ENCODE measurements at places on chromosomes 12 and 14.

DNA sequence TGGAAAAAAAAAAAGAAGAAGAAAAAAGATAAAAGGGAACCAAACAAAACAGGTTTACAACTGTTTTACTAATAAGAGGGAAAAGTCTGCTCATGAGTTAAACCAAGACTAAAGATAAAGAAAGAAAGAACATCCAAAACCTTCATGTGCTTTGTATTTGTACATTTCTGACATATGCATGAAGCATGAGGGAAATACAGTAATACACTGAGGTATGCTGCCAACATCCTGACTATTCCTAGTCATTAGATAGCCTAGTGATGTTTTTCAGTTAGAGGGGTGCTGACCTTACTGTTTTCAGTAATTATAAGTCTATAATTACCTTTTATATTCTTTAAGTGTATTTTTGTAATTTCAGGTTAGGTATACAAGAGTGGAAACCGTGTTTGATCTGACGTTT, 793.3 kb downstream of the DIO2 start:
- DNase-seq = no peak

GRCh38 chr14:80901260-80901659, 40.3 kb downstream of the CEP128 start:
- DNase-seq = no peak

DNA sequence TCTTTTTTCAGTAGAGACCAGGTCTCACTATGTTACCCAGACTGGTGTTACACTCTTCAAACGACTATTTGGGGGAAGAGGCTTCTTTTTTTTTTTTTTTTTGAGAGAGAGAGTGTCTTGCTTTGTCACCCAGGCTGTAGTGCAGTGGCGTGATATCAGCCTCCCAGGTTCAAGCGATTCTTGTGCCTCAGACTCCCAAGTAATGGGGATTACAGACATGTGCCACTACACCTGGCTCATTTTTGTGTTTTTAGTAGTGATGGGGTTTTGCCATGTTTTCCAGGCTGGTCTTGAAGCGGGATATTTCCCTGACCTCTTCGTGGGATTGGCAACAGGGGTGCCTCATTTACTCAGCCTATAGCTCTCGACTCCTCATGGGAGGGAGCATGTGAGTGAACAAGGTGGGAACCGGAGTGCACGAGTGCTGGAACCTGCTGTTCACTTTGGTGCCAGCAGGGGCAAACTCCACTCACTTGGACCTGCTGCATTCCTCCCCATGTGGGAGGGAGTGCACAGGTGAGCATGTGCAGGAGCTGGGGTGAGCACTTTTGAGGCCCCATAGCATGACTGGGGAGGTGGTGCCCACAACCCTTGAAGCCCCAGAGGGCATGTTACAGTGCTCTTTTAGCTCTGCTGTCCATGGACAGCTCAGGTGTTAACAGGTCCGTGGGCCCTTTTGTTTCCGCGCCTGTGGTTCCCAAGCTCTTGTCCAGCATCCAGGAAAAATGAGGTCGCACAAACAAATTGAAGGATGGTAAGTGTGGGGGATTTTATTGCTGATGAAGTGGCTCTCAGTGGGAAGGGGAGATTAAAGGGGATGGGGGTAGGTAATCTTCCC, 79.1 kb upstream of the HECTD1 start:
- DNase-seq = no peak

DNA sequence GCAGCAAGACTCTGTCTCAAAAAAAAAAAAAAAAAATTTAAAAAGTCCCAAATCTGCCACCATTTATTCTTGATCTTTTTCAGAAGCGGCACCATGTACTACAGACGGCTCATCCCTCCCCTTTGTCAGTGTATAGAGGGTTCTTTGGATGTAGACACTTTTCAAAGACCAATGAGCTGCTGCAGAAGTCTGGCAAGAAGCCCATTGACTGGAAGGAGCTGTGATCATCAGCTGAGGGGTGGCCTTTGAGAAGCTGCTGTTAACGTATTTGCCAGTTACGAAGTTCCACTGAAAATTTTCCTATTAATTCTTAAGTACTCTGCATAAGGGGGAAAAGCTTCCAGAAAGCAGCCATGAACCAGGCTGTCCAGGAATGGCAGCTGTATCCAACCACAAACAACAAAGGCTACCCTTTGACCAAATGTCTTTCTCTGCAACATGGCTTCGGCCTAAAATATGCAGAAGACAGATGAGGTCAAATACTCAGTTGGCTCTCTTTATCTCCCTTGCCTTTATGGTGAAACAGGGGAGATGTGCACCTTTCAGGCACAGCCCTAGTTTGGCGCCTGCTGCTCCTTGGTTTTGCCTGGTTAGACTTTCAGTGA, 6.5 kb upstream of the ACACB start:
- no peak for DNase-seq

GRCh38 chr12:75938189-75938588, 93.4 kb downstream of the PHLDA1 start:
- no peak for DNase-seq

GRCh38 chr14:75343911-75344310, 65.3 kb downstream of the FOS start:
- no peak for DNase-seq

GRCh38 chr14:92607702-92608429, 94.3 kb downstream of the RIN3 start:
- no peak for DNase-seq

GRCh38 chr14:89701211-89702043, 253.1 kb downstream of the EFCAB11 start:
- DNase-seq = peak; percentile 79

DNA sequence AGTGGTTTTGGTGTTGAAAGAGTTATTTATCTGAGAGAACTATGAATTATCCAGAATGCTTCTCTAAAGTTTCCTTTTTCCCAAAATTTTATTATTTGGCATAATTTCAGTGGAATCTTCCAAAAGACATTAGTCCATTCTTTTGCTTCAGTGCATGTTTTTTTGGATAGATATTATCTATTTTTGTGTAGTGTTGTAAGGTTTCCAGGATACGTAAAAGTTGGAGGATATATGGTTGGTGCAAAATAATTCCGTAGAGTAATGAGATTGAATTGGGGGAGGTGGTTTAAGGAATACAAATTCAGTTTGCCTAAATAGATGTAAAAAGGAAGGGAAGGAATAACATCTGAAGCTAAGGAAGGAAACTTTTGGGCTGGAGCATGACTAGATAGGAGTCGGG, 186.6 kb downstream of the RGS6 start:
- DNase-seq = no peak

- no peak for DNase-seq
Measured at GRCh38 chr12:76688631-76689030, 75.3 kb upstream of the ZDHHC17 start.

DNA sequence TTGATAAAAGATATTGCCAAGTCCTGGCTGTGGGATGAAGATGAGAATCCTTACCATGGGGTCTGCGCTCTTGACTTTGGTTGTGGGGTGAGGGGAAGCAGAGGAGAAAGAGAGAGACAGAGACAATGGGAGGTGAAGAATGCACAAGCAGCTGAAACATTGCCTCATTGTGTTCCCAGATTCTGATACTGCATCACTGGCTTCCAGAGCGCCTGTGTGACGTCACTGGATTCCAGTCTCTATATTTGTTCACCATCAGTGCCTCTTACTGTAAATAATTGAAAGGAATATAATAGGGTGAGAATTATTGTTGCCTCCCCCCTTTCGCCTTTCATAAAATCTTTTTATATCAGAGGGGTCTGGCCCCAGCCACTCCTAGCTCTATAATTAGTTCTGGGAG, 188.9 kb upstream of the NTF3 start:
- DNase-seq = no peak

DNA sequence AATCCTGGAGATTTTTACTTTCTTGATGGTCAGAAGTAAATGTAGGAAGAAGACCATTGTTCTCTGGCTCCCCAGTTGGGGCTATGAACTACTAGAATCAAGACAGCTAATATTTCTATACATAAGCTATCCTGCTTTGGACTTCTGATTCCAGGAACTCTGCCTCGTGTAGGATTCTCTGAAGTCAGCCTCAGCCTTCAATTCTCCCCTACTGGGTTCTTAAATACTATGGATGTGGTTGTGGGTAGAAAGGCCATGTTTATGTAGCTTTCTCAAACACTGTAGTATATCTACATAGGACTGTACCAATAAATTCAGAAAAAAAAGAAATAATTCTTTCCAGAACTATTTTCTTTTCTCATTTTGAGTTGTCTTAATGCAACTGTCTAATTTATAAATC, 302.5 kb downstream of the ITPR2 start:
- no peak for DNase-seq

DNA sequence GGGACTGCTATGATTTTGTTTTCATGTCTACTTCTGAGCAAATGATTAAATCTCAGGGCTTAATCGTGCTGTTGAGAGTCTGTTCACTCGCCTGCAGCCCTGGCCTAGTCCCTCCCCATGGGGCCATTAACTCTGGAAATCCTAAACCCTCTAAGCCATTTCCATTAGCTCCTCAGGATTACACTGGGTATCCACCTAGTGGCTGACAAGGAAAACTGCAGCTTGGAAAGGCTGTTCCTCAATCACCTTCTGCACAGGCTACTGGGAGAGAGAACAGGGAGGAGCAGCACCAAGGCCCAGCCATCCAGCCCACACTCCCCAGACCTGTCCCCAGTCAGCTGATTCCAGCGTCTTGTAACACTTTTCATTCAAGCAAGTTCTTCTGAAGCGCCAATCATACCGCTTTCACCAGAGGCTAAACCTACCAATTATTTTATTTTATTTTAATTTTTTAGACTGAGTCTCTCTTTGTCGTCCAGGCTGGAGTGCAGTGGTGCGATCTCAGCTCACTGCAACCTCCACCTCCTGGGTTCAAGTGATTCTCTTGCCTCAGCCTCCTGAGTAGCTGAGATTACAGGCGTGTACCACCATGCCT, 48.7 kb downstream of the NEUROD4 start:
- no peak for DNase-seq

DNA sequence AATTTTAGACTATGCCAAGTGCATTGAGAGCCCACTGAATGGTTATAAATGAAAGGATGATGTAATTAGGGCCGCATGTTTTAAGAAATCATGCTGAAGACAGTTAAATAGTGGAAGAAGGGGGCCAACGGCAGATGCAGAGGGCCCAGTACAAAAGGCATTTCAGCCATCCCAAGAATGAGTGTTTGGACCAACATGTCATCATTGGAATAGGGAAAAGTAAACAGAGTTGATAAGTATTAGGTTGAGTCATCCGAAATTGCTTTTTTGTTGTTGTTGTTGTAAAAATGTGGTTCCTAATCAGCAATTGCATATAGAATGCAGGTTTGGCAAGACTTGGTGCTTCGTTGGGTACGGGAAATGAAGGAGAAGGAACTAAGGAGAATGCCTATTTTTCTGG, 29.5 kb downstream of the BMP4 start:
- DNase-seq = no peak

DNA sequence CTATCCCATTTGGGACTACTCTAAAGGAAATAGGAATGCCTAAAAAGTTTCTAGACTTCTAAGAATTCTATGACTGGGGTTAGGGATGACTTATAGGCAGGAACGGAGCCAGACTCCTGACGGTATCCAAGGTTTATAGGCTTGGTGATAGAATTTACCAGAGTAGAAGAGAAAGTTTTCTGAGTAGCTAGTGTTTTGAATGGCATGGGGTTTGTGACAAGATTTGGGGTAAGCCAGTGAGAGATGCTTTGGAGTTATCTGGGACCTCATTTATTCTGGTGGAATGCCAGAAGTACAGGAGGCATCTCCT, 444.6 kb downstream of the RAD51B start:
- no peak for DNase-seq

GRCh38 chr12:70741256-70741655, 104.0 kb upstream of the PTPRB start:
- DNase-seq = no peak

DNA sequence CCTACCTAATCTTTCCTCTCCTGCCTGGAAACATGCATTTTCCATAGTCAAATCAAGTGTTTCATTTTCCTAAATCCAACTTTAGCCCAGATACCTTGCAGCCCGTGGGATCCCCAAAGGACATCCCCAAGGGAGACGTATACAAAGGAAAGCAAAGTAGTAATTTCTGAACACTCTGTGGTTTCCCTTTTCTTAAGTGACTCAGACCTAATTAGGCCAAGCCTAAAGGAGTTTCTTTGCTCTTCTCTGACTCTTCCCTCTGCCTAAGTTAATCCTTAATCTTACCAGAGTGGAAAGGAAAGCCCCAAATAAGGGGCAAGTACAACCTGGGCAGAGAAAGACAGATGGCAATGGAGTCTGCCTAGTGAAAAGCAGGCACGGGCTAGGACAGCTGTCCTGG, 250.3 kb downstream of the SPTSSA start:
- no peak for DNase-seq

DNA sequence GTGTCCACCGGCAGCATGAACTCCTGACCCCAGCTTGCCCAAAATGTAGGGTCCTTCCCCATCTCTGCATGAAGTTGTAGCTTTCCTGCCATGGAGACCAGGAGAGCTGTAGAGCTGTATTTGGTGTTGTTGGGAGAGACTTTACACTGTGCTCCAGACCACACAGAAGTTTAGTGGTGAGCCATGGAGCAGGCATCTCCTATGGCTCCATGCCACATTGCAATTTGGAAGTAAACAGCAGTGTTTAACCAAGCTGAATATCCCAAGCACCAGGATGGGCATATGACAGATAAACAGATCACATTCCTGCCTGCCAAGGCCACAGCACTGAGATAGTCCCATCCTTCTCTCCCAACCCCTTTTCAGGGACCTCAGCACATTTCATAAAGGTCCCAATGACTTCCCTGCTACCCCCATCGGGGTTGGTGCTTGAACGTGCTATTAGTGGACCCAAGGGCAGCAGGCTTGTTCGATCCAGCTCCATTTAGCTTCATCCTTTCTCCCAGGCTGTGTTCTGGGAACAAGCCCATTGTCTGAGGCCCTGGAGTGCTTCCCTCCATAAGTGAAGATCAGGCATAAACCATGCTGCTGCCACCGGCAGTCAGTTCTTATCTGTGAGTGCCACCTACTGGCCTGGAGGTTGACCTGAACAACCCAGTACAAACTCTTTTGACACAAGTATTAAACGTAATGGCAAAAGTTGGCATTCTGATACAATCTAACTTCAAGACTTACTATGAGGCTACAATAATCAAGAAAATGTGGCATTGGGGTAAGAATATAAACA, 172.3 kb upstream of the ATXN7L3B start:
- no peak for DNase-seq

- DNase-seq = peak; percentile 36
Measured at GRCh38 chr12:64608901-64609535, 1.3 kb upstream of the RASSF3 start.

- DNase-seq = no peak
Measured at GRCh38 chr12:71430756-71431155, 8.8 kb upstream of the LGR5 start.

GRCh38 chr14:100106250-100107112, 41.3 kb downstream of the EVL start:
- DNase-seq = peak; percentile 37

- DNase-seq = no peak
Measured at GRCh38 chr12:20210621-20211215, 157.6 kb upstream of the PDE3A start.

DNA sequence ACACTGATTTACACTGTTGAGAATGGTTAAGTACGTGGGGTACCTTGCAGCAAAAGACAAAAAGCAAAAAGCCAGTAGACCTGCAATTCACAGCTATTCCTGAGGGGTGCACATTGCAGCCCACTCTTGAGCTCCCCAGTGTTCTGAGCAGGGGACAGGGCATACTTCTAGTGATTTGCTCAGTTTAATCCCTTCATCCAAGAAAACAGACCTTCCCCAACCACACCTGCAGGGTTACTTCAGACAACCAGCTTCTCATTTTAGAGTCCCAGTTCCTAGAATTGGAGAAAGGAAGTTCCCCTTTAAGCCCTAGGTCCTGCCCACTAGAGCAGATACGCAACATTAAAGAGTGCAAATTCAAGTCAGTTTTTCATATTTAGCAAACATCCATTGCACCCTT, 3.6 kb upstream of the WSB2 start:
- no peak for DNase-seq

Data from activated gamma-delta T cell treated with Interleukin-2 at 50 U/mL for 16 hours (primary cell).